T-helper 22 cell (primary cell): ENCODE measurements at places on chromosomes 2 and 18.

- DNase-seq = no peak
Measured at GRCh38 chr2:137659616-137660015, 304.7 kb upstream of the HNMT start.

GRCh38 chr2:63093502-63093901 is 42.9 kb downstream of the OTX1 start:
- DNase-seq = no peak

GRCh38 chr2:136151021-136151971 is 33.3 kb upstream of the CXCR4 start:
- DNase-seq = no peak

DNA sequence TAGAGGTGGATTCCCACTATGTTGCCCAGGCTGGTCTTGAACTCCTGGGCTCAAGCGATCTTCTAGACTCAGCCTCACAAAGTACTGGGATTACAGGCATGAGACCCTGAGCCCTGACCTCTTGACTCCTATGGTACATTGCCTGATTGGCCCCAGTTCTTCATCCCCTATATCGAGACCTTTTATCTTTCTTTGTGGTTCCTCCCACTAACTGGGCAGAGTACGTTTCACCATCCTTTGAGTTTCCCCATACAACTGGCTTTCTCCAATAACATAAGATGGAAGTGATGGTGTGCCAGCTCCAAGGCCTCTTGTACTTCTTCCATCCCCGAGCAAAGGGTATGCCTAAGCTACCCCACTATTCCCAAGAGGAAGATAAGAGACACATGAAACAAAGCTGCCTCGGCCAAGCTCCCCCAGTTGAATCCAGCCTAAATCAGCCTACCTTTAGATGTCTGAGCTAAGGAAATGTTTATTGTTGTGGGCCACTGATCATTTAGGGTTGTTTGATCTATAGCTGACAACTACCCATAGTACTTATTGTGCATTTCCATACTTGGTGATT is 8.3 kb upstream of the TMEM247 start:
- no peak for DNase-seq

- DNase-seq = no peak
Measured at GRCh38 chr18:34787931-34788532, 77.9 kb downstream of the DTNA start.

DNA sequence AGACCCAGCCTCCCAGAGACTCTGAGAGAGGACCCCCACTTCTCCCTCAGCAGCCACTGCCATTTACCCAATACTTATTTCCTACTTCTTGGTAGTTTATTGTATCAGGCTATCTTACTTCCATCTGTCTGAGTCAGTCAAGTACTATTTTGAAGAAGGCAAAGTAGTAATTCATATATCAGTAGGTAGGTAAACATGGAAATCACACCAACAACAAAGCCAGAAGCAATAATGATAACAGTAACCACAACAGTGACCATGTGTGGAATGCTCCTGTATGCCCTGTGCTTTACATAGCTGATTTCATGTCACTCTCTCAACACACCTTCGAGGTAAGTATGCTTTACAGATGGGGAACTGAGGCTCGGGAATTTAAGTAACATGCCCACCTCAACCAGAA is 173.0 kb downstream of the BCL11A start:
- no peak for DNase-seq

GRCh38 chr2:119645173-119645855 is 33.7 kb upstream of the TMEM177 start:
- no peak for DNase-seq

GRCh38 chr2:229775614-229776313 is 61.4 kb upstream of the DNER start:
- DNase-seq = no peak
